ENCODE measurements at places on chromosomes 4 and X. TPM values are rescaled to one million over a fixed set of nuclear protein-coding genes. Genes with fewer than 3 reads are reported as not detected.

Gene SSX2B
- total RNA-seq: not detected

Gene MMRN1
- 0.83 TPM for total RNA-seq

Gene CXorf65
- total RNA-seq: not detected

Gene IQCM
- not detected for total RNA-seq

All from cardiac ventricle fibroblast (primary cell).